ENCODE measurements at places on chromosomes 12 and 14.

GRCh38 chr12:52257074-52257551 is 17.3 kb upstream of the KRT86 start:
- no peak for DNase-seq

- no peak for DNase-seq
Measured at GRCh38 chr12:68474467-68475204, 136.1 kb upstream of the RAP1B start.

- DNase-seq = no peak
Measured at GRCh38 chr12:104994336-104994735, 8.2 kb downstream of the NOPCHAP1 start.

DNA sequence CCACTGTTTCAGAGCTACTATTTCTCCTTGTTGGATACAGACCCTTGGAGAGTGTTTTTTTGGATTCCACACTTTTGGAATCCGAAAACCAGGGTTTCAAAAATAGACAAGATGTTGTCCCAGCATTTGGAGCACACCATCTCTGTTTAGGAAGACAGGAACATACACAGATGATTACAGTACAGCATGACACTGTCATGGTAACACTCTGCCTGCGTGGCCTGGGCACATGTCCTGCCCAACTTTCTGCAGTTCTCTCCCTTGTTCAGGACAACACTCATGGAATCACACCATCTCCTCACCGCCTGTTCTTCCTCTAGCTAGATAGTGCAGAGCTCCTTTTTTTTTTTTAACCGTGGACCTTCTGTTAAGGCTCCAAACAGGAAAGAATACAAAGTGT is 369.2 kb downstream of the PDZRN4 start:
- DNase-seq = no peak

GRCh38 chr14:24422694-24423601 is 6.5 kb downstream of the CBLN3 start:
- DNase-seq = no peak

- no peak for DNase-seq
Measured at GRCh38 chr12:129351481-129351880, 498.2 kb downstream of the GLT1D1 start.

- no peak for DNase-seq
Measured at GRCh38 chr12:71461787-71462328, 22.3 kb downstream of the LGR5 start.

GRCh38 chr12:26744697-26745440 is 88.1 kb downstream of the ITPR2 start:
- DNase-seq = no peak

- DNase-seq = peak; percentile 79
Measured at GRCh38 chr12:113222730-113223531, 1.7 kb downstream of the TPCN1 start.

GRCh38 chr14:99387880-99388279 is 92.8 kb downstream of the SETD3 start:
- DNase-seq = no peak

DNA sequence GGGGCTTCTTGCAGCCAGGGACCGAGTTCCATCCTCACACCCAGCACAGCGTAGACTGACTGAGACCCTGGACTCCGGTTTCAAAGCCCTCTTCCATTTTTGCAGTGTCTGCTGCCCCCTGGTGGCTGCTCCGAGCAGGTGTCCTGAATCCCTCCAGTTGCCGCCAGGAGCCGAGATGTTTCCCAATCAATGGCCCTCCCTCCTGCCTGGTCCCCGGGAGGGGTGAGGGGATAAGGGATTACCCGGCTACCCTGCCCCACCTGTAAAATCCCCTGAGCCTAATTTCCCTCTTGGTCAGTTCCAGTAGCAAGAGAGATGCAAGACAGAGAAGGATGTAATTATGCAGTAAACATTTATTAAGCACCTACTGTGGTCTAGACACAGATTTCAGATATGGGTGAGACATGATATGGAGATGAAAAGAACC is 55.0 kb downstream of the PHETA1 start:
- DNase-seq = peak; percentile 36

DNA sequence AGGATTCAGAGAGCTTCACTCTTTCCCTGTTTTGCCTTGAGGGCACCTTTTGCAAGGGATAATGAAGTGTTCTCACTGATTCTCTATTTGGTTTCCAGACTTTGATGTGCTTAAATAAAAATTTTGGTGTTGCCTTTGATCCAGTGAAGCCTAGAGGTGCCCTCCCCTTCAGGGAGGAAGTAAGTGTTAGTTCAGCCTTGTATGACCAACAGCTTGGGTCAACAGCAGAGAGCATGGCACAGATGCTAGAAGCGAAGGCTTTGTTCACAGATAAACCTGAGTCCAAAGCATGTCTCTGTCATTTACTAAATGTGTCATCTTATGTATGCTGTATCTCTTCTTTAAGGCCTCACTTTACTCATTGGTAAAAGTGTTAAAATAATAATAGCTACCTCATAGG is 52.8 kb upstream of the STXBP6 start:
- DNase-seq = no peak

DNA sequence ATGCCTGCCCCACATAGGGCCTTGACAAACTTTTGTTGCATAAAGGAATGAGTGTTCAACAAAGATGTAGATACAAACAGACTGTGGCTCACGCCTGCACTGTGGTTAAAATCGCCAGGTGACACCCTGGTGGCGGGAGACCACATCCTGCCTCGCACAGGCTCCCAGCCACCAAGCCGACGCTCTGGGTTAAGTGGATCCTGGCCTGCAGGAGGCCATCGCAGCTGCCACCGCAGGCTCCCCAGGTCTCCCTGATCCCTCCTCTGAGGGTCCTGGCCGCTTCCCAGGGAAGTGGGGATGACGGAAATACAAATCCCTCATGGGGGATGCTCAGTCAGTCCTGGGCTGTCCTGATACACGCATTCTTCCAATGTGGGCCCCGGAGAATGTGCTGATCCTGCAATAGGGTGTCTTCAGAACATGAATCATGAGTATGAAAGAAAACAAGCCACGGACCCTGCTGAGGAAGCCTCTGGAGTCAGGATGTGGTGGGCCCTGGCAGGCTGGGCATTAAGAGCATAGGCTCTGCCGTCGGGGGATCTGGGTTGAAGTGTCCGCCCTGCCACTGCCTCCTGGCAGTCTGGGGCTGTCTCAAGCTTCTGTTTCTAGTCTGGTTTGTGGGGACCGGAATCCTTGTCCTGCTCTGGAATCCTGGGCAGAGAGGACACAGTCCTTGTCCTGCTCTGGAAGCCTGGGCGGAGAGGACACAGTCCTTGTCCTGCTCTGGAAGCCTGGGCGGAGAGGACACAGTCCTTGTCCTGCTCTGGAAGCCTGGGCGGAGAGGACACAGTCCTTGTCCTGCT is 53.5 kb upstream of the BEGAIN start:
- no peak for DNase-seq

- no peak for DNase-seq
Measured at GRCh38 chr12:101675555-101675954, 21.9 kb upstream of the CHPT1 start.

- DNase-seq = no peak
Measured at GRCh38 chr14:78356391-78356790, 186.2 kb downstream of the NRXN3 start.

GRCh38 chr12:51028813-51029150 is 2.6 kb upstream of the SLC11A2 start:
- no peak for DNase-seq

GRCh38 chr12:62744551-62744950 is 190.4 kb downstream of the PPM1H start:
- no peak for DNase-seq

DNA sequence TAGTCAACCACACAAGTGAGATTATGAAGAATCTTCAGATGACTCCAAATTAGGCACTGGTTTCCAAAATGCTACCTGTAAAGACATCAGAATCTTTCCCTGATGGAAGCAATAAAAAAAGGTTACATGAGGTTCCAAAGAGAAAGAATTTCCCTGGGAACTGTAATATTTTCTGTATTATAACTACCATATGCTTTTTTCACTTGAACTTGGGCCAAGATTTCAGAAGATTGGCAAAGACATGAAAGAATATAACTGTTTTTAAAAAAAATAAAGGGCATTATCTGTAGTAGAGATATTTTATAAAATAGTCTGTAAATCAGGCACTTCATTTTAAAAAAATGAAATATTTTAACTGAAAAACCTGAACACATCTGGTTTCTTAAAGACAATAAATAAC is 12.9 kb downstream of the HECTD1 start:
- DNase-seq = no peak

DNA sequence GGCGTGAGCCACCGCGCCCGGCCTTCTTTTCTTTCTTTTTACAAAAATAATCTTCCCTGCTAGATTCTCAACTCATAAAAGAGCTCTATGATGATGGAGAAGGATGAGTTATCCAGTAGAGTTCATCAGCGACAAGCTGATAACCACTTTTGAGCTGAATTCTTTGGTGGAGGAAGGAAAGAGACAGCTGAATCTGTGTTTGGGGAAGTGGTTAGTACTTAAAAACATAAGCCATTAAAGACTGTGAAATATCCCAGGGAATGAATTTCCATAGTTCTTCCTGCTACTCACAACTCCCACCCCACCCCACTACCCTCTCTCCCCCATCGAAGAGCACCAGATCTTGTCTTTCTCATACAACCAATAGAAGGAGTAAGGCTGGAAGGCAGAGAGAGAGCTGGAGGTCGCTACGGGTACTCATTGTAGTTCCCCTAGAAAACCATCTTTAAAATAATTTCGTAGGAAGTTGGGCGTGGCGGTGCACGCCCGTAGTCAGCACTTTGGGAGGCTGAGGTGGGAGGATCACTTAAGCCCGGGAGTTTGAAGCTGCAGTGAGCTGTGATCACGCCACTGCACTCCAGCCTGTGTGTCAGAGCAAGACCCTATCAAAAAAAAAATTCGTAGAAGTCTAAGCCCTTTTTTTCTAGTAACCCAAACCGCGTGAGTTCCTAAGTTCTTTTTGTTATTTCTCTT is 647 bp upstream of the ESPL1 start:
- no peak for DNase-seq

- no peak for DNase-seq
Measured at GRCh38 chr12:8667270-8667669, 4.6 kb upstream of the MFAP5 start.

- DNase-seq = no peak
Measured at GRCh38 chr12:89672589-89672979, 36.1 kb downstream of the ATP2B1 start.

DNA sequence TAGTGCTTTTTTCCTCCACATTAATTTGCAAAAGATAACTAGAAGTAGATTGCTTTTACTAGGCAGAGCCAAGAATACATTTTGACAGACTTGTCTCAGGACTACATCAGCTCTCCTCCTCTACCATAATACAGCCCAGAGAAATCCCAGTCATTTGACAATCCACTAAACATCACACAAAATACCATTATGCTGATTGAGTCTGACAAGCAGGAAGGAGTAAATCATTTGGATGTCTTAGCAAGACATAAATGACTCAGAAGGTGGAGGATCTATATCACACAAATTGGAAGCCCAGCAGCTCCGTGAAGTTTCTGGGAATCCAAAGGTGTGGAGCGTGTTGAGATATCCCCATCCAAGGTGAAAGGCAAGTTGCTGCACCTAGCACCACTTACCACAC is 75.4 kb upstream of the FKBP4 start:
- no peak for DNase-seq

- DNase-seq = no peak
Measured at GRCh38 chr14:69325086-69325485, 65.1 kb downstream of the GALNT16 start.

GRCh38 chr12:69343357-69343756 is 4.8 kb upstream of the LYZ start:
- DNase-seq = no peak

DNA sequence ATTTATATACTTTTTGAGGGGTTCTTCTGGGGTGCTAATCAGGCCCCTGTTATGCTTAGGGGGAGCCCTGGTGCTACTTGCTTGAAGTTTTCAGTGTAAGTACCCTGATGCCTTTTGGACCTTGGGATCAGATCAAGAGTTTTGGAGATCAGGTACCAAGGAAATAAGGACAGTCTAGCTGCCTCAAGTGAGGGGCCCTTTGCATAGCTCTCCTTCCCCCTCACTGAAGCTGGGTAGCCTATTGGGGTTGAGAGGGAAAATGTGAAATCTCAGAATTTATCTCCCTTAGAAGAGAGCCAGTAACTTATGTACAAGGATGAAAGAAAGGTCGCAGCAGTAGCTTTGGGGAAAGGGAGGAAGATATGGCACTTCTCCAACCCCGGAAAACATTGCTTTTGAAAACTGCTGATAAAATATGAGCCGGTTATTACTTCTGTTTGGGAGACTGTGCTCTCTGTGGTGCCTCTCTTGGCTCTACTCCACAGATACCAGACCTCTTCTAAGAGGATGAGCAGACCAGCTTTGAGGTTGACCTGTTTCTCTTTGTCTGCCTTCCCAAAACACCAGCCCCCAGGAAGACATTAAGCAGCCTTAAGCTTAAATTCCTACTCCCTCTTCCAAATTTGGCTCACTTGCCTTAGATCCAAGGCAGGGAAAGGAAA is 8.8 kb upstream of the AMHR2 start:
- DNase-seq = no peak

- no peak for DNase-seq
Measured at GRCh38 chr14:99055816-99056215, 216.2 kb downstream of the BCL11B start.

GRCh38 chr12:83665634-83666218 is 979.0 kb downstream of the TMTC2 start:
- no peak for DNase-seq

GRCh38 chr12:83265808-83266207 is 579.1 kb downstream of the TMTC2 start:
- DNase-seq = no peak

GRCh38 chr12:109677279-109677691 is 36.3 kb upstream of the FAM222A start:
- DNase-seq = no peak

Measured in breast epithelium (tissue), 4 donors.